ENCODE measurements at places on chromosomes 5 and 9. TPM values are rescaled to one million over a fixed set of nuclear protein-coding genes. Genes with fewer than 3 reads are reported as not detected.

The TAF11L8 gene
- total RNA-seq, result not detected

The SLC6A3 gene
- not detected for total RNA-seq

The OBP2B gene
- total RNA-seq, result not detected

The SIT1 gene
- not detected for total RNA-seq

The GPR151 gene
- total RNA-seq, result not detected

The ABLIM3 gene
- 7.6 TPM for total RNA-seq
